ENCODE measurements at places on chromosomes 1 and 21.

GRCh38 chr1:30083800-30084464, 639.5 kb downstream of the MATN1 start:
- no peak for DNase-seq

GRCh38 chr1:25780318-25781129, 19.5 kb upstream of the SELENON start:
- no peak for DNase-seq

GRCh38 chr1:66210635-66211244, 323.2 kb upstream of the SGIP1 start:
- no peak for DNase-seq

GRCh38 chr21:43273708-43274021, 104.9 kb downstream of the CRYAA start:
- DNase-seq = no peak

DNA sequence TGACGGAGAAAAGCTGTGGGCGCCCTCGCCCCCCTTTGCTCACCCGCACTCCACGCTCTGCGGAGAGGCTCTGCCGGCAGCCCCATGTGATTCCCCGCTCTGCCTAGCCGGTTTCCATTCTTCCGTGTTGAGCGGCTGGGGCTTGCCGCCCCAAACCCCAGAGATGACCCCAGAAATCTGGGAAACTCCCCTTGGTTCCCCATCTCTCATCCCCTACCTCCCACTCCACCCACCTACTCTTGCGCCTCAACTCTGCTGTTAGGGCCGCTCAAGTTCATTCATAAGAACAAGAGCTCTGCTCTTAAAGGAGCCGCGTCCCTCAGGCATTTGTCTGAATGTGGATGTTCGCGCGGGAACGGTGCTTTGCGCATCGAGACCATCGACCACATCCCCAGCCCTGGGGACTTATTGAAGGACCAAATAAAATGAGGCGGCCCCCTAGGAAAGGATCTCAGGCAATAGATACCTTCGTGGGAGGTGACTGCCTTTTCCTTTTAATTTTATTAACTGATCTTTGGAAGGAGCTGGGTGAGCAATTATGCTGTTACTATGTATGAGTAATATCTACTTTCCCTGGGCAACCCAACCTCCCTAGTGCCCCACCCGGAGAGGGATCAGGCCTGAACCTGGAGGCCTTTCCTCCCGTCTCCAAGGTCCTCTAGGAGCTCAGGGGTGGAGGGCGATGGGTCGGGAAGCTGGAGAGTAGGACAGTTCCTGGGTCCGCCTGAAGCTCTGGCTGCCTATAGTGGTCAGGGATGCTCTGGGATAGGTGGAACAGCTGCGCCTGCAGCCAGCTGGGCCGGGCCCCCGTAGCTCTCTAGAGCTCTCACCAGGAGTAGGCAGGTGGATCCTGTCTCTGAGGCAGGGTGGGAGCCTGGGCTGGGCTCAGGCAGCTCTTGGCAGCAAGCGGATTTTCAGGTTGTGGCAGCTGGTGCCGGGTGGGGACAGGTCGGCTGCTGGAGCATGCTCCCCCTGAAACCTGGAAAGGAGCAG, 898 bp downstream of the MFSD2A start:
- DNase-seq = peak; percentile 29

- DNase-seq = no peak
Measured at GRCh38 chr1:33228935-33229487, 27.3 kb upstream of the ZNF362 start.

- no peak for DNase-seq
Measured at GRCh38 chr1:48084826-48085225, 87.6 kb upstream of the TRABD2B start.

DNA sequence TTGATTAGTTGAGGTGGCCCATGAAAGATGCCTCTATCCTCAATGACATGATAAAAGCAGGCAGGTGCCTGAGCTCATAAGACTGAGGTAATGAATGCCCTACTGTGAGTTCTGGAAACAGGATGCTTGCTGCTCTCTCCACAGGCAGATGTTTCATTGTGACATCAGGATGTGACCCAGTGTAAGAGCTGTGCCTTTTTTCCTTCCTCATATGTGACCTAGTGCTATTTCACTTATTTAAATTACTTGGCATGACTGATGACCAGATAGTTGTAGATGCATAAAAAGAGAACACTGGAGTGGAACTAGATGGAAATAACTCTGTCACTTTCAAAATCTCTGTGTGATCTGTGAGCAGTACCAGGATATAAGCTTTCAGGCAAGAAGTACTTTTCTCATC, 31.9 kb downstream of the KIF14 start:
- DNase-seq = no peak

GRCh38 chr1:114314098-114314497, 160.4 kb upstream of the SYT6 start:
- no peak for DNase-seq

DNA sequence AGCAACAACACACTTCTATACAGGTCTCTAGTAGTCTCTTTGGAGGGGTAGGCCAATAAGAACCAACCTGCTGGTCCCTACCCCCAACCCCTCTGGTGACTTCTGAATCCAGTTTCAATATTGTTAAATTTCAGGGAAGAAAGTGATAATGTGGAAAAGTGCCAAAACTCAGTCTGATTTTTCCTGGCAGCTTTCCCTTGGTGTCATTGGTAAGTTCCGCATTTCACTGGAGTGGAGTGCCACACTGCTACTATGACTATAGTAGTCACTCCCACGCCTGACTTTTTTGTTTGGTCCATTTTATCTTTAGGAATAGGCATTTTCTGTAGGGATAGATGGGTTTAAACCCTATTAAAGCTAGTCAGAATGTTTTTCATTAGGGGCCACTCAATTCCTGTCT, 5.7 kb upstream of the ARID1A start:
- no peak for DNase-seq

- no peak for DNase-seq
Measured at GRCh38 chr21:42429856-42430255, 26.2 kb downstream of the UBASH3A start.

DNA sequence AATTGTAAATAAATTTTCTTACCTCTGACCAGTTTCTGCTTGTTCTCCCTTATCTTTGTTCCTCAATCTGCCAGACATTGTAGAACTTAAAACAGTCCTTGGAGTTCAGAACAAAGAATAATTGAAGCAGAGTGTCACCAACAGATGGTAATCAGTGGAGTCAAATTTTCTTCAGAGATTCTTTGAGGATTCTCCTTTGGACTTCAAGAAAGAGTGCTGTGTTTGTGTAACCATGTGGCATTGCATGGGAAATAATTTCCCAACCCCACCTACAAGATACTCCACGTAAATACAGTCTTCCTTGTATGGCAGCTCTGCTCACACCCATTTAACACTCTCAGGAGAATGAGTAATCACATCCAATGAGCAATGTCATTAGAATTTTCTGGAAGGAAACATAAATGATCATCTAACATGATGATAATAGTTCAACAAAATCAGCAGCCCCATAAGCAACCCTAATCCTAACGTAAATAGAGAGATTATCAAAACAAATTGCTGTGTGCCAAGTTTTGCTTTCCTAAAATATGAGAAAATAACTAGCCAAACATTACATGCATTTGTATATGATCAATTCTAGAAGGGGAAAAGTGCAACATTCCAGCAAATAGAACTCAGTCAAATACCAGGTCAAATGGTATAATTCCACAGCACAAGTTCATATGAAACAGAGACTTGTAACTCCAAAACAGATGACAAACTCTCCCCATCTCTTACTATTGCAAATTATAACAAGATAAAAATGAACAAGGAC, 6.9 kb upstream of the DENND1B start:
- no peak for DNase-seq

DNA sequence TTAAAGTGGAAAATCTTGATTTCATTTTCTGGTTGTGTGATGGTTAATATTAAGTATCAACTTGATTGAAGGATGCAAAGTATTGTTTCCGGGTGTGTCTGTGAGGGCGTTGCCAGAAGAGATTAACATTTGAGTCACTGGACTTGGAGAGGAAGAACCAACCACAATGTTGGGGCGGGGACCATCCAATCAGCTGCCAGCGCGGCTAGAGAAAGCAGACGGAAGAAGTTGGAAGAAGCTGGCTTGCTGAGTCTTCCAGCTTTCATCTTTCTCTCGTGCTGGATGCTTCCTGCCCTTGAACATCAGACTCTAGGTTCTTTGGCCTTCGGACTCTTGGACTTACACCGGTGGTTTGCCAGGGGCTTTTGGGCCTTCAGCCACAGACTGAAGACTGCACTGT, 832.6 kb upstream of the TMPRSS15 start:
- DNase-seq = no peak

- no peak for DNase-seq
Measured at GRCh38 chr1:21383785-21384401, 56.0 kb upstream of the NBPF3 start.

DNA sequence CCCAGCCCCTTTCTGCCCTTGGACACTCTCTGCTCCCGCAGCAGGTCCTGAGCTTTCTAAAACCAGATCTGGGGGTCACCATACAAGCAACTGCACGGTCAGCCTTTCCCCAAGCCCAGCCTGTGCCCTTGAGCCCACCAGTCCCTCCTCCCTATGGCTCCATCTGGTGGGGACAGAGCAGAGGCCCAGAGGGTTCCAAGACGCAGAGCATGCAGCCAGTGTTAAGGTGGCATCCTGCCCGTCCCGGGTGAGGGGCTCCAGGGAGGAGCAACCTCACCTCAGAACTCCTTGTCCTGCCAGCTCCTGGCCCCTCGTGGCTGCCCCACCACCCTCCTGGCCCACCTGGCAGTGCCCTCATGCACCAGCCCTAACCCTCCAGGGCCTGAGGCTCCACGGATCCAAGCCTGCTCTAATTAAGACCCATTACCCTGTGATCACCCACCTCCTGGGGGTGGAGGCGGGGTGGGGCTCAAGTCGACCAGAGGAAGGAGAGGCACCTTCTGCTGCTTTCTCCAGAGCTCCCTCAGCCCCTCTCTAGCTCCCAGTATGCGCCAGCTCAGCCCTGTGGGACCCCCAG, 8.5 kb downstream of the CHD5 start:
- no peak for DNase-seq

DNA sequence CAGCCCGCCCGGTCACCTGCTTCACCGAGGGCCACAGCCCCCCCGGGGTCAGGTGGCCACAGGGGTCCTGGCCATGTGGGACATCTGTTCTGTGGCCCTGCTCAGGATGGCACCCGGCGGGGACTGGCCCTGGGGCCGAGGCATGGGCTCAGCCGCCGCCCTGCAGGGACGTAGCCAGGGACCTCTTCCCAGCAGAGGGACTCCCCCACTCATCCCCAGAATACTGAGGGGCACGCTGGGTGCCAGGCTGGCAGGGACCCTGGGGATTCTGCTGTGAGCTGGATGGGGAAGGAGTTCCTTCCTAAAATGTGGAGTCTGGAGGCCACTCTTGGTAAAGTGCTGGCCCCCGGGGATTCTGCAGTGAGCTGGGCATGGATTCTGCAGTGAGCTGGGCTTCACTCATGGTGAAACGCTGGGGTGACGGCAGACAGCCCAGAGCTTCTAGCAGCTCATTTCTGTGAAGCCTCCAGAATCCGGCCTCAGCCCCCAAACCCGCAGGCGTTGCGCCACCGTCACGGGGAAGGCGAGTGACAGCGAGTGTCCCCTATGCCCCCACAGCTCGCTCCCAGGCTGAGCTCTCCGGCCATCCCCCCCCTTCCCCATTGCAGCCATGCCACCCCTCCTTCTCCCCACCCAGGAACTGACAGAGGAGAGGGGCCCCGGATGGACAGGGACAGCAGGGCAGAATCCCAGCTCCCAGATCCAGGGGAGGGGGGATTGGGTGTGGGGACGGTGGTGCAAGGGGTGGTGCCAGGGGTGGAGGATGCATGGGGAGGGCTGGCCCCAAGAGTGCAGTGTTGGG, 1.4 kb downstream of the ITGB2 start:
- no peak for DNase-seq

GRCh38 chr1:118333601-118334210, 148.7 kb upstream of the SPAG17 start:
- DNase-seq = no peak

GRCh38 chr1:206100226-206100815, 16.9 kb downstream of the AVPR1B start:
- DNase-seq = no peak

DNA sequence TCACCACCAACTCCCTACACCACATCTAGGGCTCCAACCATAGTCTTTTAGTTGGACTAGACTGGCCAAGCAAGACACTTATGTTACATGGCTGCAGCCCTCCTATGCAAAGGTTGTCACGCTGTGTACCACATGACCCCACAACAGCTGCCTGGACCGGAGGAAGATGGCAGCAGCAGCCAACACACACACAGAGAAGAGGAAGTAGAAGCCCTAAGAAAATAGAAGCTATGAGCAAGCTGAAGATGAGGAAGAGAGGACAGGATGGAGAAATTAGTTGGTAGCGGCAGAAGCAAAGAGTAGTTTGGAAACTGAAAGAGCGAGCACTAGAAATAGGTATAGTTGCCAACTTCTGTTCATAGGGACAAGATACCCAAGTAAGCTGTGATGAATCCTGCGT, 60.8 kb upstream of the RALGPS2 start:
- no peak for DNase-seq

DNA sequence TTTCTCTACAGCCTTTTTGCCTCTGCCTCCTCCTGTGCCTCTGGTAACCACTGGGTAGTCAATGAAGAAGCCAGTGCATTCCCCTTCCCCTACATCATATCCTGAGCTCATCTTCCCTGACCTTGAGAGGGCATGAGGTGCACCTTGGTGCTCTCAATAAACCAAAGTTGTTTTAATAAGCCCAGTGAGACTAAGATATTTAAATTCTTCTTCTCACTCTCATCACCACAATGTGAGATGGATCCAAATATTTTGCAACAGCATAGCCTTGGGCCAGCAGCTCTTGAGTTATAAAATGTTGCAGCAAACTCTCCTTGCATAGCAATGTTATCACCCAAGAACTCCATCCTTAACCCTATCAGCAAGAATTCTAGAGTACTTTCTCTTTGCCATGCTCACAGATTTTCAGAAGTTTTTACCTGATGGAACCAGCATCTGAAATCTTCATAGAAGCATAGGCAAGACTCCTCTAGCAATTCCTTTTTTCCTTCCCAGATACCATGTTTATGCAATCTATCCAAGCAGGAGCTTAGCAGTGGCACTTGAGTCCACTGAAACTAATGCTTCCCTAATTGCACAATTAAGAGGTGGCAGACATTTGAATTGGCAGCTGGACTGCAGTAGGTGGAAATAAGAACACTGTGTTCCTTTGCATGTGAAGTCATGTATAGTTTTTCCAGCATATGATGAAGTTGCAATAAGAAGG, 36.8 kb downstream of the CDC7 start:
- DNase-seq = no peak

DNA sequence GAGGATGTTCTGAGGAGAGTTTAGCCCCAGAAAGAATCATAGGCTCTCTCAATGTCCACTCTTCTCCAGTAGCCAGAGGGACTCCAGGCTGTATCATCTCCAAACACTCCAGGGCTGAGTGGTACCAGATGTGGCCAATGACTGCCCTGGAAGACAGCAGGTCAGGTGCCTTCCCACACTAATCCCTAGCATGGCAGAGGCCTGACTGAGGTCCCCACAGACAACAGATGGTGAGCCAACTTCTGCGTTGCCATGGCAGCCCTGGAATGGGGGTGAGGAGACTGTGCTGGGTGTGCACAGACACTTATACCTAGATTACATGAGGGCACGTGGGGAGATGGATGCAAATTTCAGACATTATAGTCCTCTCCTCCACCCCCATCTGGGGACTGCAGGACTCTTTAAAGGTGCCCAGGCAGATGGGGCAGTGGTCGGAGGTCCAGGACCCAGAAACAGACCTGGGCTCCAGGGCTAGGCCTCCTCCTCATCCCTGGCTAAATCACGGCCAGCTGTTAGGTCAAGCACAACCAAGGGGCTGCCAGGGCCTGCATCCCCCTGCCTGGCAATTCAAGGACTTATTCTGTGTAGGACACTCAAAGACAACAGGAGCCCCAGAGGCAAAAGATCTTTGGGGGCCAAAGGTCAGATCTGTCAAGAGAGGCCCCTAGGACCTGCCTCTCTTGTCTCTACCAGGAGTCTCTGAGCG, 42.9 kb downstream of the CAMK2N1 start:
- no peak for DNase-seq

- no peak for DNase-seq
Measured at GRCh38 chr1:208179961-208180409, 64.2 kb downstream of the PLXNA2 start.
